ENCODE measurements at places on chromosomes 1 and 21. TPM values are rescaled to one million over a fixed set of nuclear protein-coding genes. Genes with fewer than 3 reads are reported as not detected.
A peak's percentile ranks its signal among the peaks of the same experiment; 100 is the strongest.

DNA sequence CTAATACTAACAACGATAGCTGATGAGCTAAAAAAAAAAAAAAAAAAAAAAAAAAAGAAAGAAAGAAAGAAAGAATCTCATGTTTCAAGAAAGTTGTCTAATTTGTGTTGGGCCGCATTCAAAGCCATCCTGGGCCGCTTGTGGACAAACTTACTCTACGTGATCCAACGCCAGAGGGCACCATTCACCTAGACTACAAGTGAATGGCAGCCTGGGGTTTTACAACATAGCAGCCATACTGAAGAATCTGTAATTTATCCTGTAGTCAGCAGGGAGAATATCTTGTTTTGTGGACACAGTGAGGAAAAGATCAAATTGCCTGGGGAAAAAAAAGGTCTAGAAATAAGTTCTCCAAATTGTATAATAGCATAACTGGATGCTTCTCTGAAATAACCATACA, 47.0 kb downstream of the CYP2J2 start:
- DNase-seq, result peak; percentile 82
- H3K4me1 ChIP-seq, result no peaks in the 10 kb centered on the region
- no peak overlapping the region for H3K27ac ChIP-seq
- peaks cover 2% of the 10 kb centered on the region for H3K27me3 ChIP-seq
- no peak overlapping the region for H3K4me3 ChIP-seq
- peaks cover 3% of the 10 kb centered on the region for H3K36me3 ChIP-seq

DNA sequence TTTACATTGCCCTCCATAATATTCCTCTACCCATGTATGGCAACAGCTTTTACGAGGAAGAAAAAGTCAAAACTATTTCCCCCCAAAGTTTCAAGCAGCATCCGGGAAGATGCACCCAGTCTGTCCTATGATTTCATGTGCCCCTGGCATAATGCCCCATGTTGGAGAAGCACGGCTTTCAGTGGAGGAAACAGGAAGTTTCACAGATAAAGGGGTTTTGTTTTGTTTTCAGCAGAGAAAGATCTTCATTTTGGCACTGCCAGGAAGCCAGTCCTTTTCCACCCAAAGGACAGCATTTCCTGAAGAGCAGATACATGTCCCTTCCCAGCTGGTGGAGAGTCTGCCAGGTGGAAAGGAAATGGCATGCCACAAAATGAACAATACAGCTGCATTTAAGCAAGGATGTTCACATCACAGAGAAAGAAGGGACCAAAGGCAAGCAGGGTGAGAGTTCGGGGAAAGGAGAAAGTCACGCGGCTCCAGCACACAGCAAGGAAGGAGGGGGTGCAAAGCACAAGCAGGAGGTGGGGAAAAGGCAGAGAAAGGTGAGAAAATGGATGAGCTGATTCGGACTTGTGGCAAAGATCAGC, 95.3 kb upstream of the HIVEP3 start:
- H3K27me3 ChIP-seq, result no peaks in the 10 kb centered on the region
- H3K4me1 ChIP-seq, result peaks cover 26% of the 10 kb centered on the region
- H3K27ac ChIP-seq, result peak overlapping the region; percentile 47
- peak; percentile 56 for DNase-seq
- peak overlapping the region; percentile 32 for H3K4me3 ChIP-seq
- peaks cover 5% of the 10 kb centered on the region for H3K36me3 ChIP-seq

PRRX1 gene
- not detected for total RNA-seq

DCST2 gene
- total RNA-seq, result not detected

Data from activated CD4-positive, alpha-beta T cell treated with anti-CD3 and anti-CD28 coated beads, Interleukin-2, amount 10 ng/mL, durations not matched to agents 24 days and 14 days (primary cell).